ENCODE measurements at places on chromosomes 4 and X.
A peak's percentile ranks its signal among the peaks of the same experiment; 100 is the strongest.

GRCh38 chrX:137051978-137052642 lies 18.3 kb upstream of the GPR101 start:
- peak; percentile 13 for DNase-seq

- DNase-seq: no peak
Observed at GRCh38 chr4:1057403-1057745, 45.9 kb downstream of the FGFRL1 start.

DNA sequence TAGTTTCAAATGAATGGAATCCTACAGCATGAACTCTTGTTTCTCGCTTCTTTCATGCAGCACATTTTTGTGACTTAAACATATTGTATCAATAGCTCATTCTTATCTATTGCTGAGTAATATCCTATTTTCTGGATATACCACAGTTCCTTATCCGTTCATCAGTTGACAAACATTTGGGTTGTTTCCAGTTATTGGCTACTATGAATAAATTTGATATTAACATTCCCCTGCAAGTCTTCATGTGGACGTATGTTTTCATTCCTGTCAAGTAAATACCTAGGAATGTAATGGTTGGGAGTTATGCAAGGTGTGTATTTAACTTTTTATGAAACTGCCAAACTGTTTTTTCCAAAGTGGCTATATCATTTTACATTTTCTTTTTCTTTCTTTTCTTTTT lies 114.0 kb upstream of the SH3RF1 start:
- DNase-seq: no peak

DNA sequence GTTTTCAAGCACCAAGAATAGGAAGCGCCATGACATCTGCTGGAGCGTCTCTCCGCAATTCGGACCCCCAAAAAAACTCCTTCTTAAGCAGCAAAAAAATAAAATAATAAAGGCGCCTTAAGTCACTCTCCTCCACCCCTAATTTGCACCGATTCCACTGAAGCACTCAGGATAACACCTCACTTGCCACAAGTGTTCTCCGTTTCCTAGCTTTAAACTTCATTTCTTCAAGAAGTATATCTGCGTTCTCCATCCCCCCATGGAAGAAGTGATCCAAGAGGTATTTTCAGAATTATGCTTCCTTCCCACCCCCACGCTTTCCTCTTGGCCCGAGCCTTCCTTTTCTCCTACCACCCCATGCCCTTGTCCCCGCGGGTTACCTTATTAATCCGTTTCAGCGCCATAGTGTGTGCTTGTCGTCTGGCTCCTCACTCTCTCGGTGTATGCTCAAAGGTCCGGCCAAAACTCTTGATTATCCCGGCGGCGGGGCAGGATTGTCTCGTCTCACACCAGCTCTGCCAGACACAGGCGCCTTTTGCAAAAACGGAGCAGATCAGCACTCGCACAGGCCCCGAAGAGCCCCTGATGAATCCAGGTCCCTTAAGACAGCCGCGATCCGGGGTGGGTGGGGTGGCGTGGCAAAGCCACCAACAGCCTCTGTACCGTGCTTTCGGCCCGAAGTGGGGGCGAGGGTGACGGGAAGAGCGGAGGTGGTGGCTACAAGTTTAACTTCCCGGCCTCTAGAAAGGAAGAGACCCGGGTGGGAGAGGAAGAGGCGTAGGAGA lies 1.1 kb downstream of the UBE2D3 start:
- DNase-seq: peak; percentile 32

GRCh38 chr4:123072060-123072459 lies 149.7 kb upstream of the NUDT6 start:
- no peak for DNase-seq
